ENCODE measurements at places on chromosomes 5 and 9.

GRCh38 chr5:5983261-5983980 lies 394.9 kb downstream of the MED10 start:
- no peak for DNase-seq

GRCh38 chr5:141814064-141814964 lies 63.9 kb downstream of the PCDH1 start:
- DNase-seq: peak; percentile 29

DNA sequence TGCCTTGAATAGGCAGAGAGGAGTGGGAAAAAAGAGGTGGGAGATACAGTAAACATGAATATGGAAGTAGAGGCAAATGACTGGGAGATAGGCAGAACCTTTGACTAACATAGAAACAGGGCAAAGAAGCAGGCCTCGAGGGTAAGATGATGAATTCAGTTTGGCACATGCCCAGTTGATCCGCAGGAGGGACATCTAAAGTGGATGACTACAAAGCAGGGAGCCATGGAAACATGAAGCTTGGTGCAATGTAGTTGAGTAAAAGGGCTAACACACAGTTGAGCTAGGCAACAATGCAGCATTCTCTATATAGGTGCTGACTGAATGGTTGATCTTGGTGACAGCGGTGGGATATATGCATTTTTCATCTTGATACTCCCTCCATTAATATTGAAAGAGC lies 253.8 kb downstream of the DMRT2 start:
- no peak for DNase-seq

GRCh38 chr5:14357851-14358250 lies 214.7 kb downstream of the TRIO start:
- DNase-seq: no peak

DNA sequence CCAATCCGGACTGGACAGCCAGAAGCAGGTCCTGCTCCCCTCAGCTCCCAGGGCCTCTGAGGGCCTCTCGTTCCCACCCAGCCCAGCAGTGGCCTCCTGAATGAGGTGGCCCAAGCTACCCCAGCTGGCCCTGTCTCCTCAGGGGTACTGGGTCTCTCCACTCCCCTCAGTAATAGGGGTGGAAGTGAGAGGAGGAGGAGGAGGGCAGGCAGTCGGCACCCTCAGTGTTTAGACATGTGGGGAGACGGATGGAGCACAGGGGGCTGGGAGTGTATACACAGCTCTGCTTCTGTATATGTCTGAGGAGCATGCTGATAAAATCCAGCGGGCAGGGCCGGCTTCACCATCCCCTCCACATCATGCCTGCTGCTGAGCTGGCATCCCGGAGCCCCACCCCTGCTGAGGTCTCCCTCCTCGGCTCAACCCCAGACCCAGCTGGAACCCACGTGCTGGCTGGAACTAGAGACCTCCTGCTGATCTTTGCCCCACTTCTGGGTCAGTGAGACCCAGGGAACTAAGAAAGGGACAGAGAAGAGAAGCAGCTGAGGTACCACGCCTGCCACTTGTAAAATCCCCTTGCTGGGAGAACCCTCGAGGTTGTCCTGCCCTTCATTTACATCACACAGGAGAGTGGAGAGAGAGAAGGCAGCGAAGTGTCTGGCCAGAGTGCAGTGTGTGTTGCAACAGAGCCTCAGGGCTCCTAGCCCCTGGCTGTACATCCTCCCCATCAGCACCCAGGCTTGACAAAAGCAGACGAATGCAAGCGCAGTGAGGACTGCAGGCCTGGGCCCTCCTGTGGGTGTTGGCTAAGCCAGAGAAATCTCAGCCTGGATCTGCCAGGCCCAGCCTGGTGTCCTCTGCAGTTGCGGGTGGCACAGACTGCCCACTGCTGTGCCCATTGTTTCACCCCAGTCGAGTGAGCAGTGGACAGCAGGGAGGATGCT lies 77.5 kb downstream of the PSD2 start:
- DNase-seq: no peak

GRCh38 chr9:125904155-125904851 lies 157.1 kb downstream of the PBX3 start:
- no peak for DNase-seq

DNA sequence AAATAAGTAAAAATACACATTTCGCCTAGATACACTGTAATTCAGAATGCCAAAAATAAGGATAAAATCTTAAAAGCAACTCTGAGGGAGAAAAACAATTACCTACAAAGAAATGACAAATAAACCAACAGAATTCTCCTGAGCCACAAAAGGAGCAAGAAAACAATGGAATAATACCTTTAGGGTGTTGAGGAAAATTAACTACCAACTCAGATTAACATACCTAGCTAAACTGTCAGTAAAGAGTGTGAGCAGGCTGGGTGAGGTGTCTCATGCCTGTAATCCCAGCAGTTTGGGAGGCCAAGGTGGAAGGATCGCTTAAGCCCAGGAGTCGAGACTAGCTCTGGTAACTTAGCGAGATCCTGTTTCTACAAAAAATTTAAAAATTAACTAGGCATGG lies 81.5 kb downstream of the C9orf50 start:
- DNase-seq: no peak

GRCh38 chr5:138160706-138161105 lies 17.7 kb downstream of the BRD8 start:
- DNase-seq: no peak

DNA sequence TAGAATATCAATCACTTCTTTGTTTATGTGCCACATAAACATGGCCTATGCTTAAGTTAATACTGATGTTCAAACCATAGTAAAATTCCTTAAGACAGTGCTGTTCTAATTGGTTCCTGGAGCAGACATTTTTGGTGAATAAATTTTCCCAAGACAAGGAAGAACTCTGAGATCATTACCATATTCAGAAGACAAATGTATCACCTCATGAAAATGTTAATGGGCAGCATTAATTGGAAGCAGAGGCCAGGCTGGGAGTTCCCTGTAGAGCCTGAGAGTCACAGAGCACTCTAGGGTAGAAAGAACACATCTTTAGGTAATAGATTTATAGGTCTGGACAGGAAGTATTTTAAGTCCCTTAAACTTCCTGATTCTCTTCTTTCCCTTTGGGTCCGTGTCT lies 240.2 kb downstream of the MAN2A1 start:
- DNase-seq: no peak

- DNase-seq: no peak
Observed at GRCh38 chr5:12624776-12625560, 720.7 kb upstream of the CTNND2 start.

DNA sequence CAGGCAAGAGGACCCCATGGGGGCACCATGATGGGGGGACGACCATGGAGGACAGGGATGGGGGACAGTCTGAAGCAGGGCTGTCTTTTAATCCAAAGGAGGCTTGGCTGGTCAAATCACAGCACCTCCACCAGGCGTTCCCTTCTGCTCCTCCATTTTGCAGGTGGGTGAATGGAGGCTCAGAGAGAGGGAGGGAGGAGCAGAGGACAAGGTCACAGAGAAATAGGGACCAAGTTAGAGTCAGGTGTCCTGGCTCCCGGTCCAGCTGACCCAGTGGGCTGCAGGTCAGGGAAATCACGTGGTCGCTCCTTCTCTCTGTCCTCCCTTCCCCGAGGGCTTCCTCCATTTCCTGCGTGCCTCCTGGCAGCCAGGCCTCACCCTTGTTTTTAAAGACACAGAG lies 156.4 kb upstream of the SMIM23 start:
- no peak for DNase-seq

GRCh38 chr5:31981361-31981945 lies 192.7 kb downstream of the GOLPH3 start:
- no peak for DNase-seq

DNA sequence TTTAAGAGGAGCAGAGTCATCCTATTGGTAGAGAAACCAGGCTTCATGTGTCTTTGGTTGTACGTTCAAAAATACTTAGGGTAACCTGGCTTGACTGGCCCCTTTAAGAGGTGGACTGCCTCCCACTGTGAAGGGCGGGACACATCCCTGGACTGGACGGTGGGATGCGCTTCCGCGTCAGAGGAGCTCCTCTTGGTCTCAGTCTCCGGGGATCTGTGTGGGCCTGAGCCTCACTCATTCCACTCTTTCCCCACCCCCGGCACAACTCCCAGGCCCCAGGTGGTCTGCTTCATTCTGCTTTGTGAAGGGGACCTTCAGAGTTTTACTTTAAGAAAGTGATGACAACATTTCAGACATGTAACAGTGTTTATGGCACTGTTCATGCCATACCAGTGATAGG lies 601.1 kb downstream of the IRX1 start:
- DNase-seq: no peak

DNA sequence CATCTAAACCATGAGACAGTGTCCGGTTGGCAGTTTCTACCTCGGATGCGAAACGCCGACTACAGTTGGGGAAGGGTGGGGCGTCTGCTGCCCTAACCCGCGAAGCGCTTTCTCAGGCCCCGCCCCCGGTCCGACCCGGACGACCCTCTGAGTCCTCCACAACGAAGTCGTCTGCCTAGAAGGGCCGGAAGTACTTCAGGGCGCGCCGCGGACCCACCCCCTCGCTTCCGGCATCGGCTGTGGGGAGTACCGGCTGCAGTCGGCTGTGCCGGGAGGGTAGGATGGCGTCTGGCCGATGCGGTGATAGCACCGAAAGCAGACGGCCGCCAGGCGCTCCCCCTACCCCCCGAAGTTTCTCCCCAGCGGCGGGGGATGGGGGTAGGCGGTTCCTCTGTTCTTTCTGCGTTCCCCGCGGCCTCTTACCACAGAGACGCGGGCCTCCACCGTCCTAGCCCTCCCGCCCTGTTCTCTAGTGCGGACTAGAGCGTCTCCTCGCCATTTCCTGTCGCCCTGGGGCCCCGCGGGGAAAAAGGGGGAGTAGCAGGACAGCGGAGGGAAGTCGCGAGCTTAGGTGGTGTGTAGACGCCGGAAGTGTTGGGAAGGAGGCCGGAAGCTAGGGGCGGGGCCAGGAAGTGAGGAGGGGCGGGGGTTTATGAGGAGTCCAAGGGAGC lies at the start of gene TRIM41:
Gene TRIM41, plus strand, starts transcription at position 224 of the 671 bp plus-strand sequence. CDS start 719 bp downstream, outside the sequence.
- no peak for DNase-seq
